ENCODE measurements at places on chromosomes 13 and 19.

- no peak for DNase-seq
Measured at GRCh38 chr13:94061301-94061700, 418.2 kb downstream of the DCT start.

- DNase-seq: no peak
Measured at GRCh38 chr13:78437781-78438180, 165.6 kb downstream of the POU4F1 start.

GRCh38 chr13:75785130-75785529 is 149.0 kb downstream of the LMO7 start:
- no peak for DNase-seq

DNA sequence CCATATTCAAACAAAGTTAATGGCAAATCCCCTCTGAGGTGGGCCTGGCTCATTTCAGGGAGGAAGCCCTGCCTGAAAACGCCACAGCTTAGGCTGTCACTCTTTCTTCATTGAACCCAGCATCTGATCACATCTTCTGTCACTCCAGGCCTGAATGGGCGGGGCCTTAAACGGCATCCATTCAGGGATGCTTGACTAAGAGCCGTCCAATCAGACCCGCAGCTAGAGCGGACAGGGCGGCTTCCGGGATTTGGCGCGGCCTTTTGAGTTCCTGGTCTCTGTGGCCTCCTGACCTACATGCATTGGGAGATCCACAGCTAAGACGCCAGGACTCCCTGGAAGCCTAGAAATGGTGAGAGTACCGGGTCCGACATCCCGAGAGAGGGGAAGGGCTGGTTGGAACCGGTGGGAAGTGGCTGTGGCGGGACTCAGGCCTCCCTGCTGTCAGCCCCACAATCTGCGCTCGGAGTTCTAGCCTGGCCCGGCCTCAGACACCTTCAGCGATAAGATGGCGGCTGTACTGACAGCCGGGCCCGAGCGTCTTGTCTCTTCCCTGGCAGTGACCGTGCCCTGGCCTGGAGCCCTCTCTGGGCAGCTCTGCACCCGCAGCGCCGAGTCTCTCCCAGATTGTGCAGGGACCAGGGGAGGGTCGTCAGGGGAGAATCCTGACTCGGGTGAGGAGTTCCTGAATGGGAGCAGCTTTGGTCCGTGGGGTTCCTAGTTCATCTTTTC is at the start of gene ZNF723:
ZNF723 (plus strand) TSS at position 261 of the 732 bp plus-strand sequence; CDS start at position 350, 89 bp downstream.
- DNase-seq: no peak

GRCh38 chr19:15583346-15583745 is 31.7 kb upstream of the CYP4F8 start:
- no peak for DNase-seq

- no peak for DNase-seq
Measured at GRCh38 chr13:102770435-102770834, 3.2 kb downstream of the TEX30 start.

GRCh38 chr19:29644210-29644609 is 21.1 kb upstream of the PLEKHF1 start:
- no peak for DNase-seq

DNA sequence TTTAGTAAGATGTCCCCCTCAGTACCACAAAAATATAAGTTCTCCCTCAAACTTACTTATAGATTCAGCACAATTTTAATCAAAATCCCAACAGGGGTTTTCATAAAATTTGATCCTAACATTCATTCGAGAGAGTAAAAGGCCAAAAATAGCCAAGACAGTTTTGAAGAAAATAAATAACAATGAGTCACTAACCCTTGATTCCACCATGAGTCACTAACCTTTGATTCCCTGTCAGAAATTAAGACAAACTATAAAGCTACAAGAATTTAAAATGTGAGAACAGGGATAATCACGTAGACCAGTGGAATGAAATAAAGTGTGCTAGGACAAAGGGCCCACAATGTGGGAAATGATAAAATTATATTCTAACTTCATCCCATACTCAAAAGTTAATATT is 320.3 kb downstream of the SUCLA2 start:
- DNase-seq: no peak

DNA sequence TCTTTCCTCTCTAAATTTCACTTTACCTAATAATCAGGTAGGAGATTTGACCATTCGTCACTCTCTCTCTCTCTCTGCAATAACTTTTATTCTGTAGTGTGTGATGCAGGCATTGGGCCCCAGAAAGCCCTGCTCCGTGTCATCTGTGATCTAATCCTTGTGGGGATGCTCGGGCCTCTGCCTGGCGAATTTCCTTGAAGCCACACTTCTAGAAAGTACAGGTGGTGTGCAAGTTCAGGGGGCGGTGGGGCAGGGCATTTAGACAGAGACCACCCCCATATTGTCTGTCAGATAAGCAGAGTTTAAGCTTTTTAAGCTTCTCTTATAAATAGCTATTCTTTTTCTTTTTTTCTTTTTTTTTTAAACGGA is 53.4 kb upstream of the GPR12 start:
- DNase-seq: no peak

Measured in NCI-H1694 treated with DMSO at 0.1 percent for 48 hours (cell line).